ENCODE measurements at places on chromosomes 7 and 10.

GRCh38 chr10:17795083-17795482, 14.1 kb upstream of the MRC1 start:
- DNase-seq = no peak

GRCh38 chr10:86449926-86450558, 71.5 kb downstream of the WAPL start:
- no peak for DNase-seq

DNA sequence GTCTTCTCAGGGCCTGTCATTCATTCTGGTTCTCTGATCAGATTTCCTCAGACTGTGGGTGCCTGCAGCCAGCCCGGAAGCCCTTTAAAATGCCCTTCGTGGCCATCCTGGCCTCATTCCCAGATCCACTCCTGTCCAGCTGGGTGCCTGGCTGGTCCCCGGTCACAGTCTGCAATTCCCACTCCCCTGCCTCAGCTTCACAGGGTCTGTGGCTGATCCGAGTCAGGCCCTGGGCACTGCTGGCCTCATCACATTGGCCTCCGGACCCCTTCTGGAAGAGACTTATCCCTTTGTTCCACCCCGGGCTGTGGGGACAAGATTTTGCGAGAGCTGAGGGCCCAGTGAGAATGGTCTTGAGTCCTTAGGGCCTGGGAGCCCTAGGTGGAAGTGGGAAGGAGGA, 12.1 kb downstream of the DOCK1 start:
- no peak for DNase-seq

GRCh38 chr10:11012421-11013295, 5.0 kb upstream of the CELF2 start:
- DNase-seq = no peak

DNA sequence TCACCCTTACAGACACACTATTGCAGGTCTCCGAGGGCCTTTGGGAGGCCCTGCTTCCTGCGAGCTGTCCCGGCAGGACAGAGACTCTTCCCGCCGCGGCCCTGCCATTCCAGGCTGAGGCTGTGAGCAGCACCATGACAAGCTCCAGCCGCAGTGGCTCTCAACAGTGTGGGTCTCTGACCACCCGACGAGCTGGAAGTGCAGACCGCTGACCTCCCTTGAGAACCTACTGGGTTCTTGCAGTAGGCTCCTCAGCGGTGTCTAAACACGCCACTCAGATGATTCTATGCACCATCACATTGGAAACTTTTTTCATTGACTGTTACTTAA, 303.4 kb downstream of the WDR37 start:
- no peak for DNase-seq

- DNase-seq = no peak
Observed at GRCh38 chr7:93992421-93993110, 11.6 kb downstream of the BET1 start.

DNA sequence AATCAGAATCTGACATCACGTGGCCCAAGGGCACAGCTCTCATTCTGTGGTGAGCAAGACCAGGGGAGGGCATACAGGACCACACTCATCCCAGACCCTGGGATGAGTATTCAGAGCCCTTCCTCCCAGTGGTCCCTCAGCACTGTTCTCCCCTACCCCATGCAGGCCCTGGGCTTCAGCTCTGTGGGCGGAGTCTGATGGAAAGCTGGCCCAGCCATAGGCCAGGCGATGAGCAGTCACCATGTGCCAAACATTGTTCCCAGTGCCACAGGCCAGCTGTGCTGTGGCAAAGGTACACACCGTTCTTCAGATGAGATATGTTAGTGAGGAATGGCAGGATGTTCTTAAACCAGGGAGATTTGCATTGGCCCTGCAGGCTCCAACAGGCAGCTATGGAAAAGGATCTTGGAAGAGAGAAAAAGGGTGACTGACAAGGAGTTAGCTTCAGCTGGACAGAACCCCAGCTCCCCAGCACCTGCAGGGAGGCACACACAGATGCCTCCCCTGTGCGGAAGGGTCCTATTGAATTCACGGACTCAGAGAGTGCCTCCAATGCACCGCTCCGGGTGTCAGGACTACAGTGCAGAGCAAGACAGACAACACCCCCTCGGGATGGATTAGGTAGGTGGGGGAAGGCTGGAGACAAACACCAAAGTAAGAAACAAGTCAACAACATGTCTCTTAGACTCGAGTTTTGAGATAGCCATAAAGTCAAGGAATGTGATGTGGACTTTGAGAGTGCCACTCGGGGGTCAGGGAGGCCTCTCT, 596.0 kb upstream of the MGMT start:
- DNase-seq = no peak

DNA sequence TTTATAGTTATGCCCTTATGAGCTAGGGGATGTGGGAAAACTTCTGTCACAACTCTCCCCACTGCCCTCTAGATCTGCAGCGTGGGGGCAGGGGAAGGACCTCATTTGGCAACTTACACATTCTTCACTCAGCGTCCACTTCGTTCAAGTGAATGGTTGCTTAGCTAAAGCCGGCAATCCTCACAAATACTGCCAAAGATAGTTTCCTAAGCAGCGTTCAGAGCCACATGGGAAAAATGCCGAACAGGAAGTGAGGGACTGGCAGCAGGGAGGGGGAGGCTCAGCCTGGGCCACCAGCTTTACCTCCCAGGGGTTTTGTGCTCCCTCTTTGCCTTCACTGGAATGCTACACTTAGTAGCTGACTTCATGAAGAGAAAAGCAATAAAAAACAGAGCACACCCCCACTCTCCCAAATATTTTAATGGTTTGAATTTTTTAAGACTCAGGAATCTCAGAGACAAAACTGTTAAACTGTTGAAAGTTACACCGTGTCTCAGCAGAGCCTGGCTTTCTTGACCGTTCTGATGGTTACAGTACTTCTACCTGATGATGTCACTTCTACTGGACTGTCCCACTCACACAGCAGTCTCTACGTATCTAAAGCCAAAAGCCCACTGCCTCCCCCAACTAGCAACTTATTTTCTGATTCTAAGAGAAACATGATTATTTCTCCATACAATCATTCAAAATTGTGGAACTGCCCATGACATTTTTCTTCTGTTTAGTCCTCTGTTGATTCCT, 10.4 kb downstream of the GRM3 start:
- no peak for DNase-seq

DNA sequence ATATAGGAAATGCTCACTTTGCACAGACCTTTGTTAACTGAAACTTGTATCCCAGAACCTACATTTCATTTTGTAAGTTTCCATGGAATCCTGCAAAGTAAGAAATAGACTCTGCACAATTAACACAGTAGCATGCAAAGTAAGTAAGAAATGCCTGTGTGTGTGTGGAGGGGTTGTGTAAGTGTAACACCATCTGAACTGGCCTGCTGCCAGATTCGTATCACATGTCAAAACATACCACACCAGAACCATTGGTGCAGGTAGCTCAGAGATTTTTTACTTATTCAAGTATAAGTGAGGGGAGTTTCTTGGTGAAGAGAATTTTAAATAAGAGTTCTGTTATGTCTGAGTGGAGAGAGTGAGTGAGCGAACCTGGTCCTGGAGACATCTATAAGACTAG, 17.9 kb upstream of the DDX21 start:
- DNase-seq = no peak

DNA sequence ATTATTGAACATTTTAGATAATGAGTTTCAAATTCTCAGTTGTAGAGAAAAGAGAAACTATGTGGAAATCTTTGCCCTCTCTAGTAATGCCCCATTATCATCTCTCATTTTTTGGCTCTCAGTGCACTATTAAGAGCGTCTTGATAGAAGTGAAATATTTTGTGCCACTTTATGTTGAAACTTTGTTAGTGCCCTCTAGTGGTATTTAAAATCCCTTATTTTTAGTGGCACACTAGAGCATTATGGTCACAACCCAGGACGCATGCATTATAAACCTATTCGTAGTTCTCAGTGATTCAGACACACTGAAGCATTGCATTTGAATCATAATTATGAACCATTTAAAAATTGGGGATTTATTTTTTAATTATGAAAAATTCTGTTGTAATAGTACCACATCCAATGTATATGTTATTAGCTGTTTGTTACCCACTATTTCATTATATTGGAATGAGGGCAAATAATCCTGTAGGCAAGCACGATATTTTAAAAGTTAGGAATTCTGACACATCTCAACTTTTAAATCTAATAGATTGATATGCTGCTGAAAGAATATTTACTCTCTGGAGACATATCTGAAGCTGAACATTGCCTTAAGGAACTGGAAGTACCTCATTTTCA, 21.9 kb downstream of the PDCD4 start:
- peak; percentile 49 for DNase-seq

GRCh38 chr7:158910254-158911053, 54.1 kb downstream of the DYNC2I1 start:
- DNase-seq = no peak

GRCh38 chr10:126908729-126909128, 3.5 kb downstream of the DOCK1 start:
- DNase-seq = no peak

- no peak for DNase-seq
Observed at GRCh38 chr7:159095979-159096411, 48.7 kb downstream of the VIPR2 start.

DNA sequence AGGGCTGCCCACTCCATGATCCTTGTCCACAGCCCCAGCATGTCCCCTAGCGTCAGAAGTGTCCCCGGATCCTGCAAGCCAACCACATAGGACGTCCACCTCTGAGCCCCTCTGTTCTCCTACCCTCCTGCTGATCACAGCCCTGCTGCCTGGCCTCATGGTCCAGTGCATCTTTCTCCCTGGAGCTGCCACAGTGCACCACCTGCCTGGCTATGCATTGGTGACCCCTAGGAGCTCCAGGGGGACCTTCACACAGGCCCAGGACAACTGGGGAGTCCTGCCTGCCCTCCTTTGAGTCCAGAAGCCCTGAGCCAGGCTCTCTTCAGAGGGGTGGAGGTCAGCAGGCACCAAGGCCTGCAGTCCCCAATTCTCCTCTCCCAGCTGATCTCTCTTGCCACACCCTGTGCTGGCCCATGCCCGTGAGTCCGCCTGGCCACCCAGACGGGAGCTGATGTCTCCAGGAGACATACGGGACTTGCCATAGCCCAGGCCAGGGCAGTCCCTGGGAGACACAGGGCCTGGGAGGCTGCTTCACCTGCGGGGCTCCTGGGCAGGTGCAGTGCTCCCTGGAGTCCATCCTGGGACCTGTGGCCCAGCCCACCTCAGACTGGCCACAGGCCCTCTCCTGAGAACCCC, 77.4 kb upstream of the RET start:
- DNase-seq = no peak

- no peak for DNase-seq
Observed at GRCh38 chr10:12509794-12510100, 160.4 kb downstream of the CAMK1D start.

- no peak for DNase-seq
Observed at GRCh38 chr7:29935111-29935510, 54.5 kb downstream of the SCRN1 start.

- no peak for DNase-seq
Observed at GRCh38 chr10:614790-615582, 74.5 kb downstream of the DIP2C start.

DNA sequence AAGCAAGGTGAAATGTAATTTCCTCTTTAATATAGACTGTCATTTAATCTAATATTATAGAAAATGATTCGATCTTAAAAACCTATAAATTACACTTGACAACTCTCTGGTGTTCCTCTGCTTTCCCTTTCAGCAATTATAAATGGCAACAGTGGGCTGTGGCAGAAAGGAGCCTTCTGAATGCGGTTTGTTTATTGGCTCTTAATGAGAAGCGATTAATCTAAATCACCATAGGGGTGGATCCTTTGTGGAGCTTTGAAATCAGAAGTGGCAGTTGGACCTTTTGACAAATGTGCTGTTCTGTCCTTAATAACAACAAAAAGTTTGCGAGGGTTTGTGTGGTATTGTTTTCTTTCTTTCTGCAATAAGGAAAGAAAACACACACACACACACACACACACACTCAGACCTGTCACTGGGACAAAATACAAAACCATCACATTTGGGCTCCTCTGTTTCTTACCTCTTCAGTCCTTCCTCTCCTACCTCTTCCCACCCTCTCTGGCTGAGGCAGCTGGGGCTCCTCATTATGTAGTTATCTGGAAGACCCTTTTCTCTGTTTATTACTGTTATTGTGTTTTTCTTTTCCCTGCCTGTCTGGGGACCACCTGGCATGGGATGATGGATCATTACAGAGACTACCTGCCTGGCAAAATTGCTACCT, 316.2 kb downstream of the SORCS3 start:
- no peak for DNase-seq

DNA sequence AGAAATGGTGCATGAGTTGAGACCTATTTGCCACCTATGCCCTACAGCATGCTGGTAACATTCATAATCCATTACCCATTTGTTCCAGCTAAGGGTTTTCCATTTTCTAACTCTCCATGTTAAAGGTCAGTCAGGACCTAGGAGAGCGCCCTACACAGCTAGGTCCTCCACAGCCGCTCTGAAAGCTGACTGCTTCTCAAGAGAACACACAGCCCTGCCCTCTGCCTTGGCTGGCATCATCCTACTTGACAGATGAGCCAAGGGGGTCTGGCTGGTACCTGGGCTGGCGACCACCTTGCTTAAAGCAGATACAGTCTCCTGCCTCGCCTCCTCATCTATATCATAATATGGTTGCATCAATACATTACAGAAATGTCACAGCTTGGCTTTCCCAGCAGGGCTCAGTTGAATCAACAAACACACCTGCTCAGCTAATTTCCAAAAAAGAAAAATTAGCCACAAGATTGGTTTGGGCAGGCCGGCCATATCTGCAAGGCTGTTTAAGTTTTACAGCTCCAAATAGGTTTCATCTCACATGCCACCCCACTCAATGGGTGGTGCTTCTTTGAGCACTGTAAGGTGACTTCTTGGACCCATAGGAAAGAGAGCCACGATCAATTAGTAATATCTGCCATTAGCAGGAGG, 17.3 kb downstream of the TLL2 start:
- DNase-seq = no peak

DNA sequence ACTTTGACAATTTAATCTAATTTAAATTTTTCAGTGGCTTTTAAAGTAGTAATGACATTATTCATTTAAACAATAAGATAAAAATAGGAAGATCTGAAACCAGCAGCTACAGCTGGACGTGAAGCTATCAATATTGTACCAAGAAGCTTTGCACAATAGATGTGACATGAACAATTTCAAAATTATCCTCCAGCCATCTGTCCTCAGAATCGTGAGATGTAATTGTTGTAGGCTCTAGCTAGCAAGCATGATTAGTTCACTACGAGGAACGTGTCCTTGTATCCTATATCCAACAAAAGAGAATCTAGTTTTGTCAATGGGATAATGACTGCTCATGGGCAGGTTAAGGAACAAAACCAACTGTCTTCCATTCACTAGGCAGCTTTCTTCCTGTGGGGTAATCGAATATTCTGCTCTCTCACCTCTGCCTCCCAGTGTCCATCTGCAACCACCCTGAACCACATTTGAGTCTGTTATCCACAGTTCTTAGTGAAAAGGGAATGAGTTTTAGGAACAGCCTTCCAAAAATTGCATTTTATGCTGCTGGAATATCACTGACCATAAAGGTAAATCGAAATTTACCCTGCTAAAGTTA, 247.3 kb downstream of the PARD3 start:
- DNase-seq = no peak

- peak; percentile 34 for DNase-seq
Observed at GRCh38 chr10:21172930-21173801, 276.1 kb upstream of the NEBL start.

- DNase-seq = no peak
Observed at GRCh38 chr10:77328272-77328816, 309.3 kb downstream of the KCNMA1 start.

- no peak for DNase-seq
Observed at GRCh38 chr7:68888971-68889385, 709.3 kb upstream of the AUTS2 start.
